ENCODE measurements at places on chromosomes 1 and 21.

GRCh38 chr1:19462781-19463503 lies 22.4 kb downstream of the CAPZB start:
- DNase-seq = peak; percentile 29

- DNase-seq = no peak
Measured at GRCh38 chr21:15445327-15445726, 284.5 kb upstream of the USP25 start.

- no peak for DNase-seq
Measured at GRCh38 chr1:187971851-187972250, 1143.1 kb downstream of the PLA2G4A start.

GRCh38 chr1:233326319-233326718 lies 1.2 kb upstream of the MAP3K21 start:
- no peak for DNase-seq

DNA sequence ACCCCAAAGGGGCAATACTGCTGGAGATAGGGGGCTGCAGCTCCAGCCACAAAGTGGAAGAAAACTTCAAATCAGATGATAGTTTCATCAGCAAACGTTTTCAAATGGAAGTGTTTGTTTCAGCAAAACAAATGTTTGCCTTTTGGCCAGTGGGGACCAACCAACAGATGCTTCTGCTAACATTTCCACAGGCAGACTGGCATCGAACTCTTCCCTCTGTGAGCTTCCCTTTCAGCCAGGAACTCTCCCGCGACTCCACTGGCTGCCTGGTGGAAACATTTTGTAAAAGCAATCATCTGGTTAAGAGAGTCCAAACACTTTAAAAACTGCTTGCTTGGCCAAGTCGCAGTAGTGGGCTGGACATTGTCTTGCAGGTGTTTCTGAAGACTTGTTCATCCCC lies 30.7 kb downstream of the CENPF start:
- no peak for DNase-seq

- DNase-seq = no peak
Measured at GRCh38 chr1:31954607-31955283, 16.6 kb upstream of the PTP4A2 start.

DNA sequence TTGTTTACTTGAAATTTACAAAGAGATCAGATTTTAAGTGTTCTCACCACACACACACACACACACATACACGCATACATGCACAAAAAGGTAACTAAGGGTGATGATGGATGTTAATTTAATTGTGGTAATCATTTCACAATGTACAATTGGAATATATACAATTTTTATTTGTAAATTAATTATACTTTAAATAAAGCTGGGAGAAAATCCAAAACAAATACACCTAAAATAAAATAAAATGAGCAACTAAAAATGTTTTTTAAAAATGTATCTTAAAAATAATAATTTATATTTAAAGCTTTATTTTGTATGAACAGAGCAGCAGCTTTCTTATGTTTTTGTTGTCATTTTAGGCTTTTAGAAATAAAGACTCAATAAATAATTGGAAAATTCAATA lies 8.2 kb upstream of the INSL5 start:
- no peak for DNase-seq

DNA sequence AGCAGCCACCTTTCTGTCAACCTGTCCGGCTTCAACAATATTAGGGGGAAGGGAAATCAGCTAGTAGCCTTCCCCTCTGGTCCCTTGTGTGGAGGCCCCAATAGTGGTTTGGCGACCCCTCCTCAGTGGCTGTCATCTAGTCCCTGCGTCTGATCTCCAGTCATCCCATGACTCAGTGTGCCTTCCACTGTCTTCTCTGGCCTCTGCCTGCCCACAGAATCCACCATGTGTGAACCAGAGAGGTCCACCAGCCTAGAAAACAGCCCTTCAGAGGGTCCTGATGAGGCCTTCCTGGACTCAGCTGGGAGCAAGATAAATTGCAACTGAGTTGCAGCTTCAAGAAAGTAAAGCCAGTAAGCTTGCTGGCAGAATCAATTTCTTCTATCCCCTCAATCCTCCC lies 3.8 kb upstream of the ATXN7L2 start:
- no peak for DNase-seq

DNA sequence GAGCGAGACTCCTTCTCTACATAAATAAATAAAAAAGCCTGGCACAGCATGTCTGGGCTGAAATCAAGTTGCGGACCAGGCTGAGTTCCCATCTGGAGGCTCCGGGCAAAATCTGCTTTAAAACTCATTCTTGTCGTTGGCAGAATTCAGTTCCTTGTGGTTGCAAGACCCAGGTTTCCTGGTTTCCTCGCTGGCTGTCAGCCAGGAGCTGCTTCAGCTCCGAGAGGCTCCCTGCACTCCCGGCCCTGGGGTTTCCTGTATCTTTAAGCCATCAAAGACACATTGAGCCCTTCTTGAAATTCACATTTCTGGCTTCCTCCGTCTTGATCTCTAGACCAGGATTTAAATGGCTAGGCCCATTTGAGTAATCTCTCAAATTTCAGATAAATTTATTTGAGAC lies 20.6 kb upstream of the SCCPDH start:
- DNase-seq = no peak

DNA sequence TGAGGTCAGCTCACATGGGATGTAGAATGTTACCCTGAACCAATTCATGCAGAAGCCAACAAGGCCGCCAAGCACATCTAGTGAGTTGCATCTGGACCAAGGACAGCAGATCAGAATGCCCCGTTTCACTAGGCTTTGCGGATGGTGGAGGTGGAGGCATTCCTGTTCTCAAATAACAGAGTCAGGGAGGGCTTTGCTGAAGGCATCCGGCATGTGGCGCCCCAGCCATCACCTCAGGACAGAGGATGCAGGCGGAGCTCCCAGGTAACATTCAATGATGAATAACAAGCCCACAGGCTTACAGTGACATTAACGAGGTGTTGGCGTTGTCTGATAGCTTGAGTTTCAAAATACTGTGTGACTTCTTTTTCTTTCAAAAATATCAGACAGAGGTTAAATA lies 476.2 kb downstream of the CAMTA1 start:
- DNase-seq = no peak

DNA sequence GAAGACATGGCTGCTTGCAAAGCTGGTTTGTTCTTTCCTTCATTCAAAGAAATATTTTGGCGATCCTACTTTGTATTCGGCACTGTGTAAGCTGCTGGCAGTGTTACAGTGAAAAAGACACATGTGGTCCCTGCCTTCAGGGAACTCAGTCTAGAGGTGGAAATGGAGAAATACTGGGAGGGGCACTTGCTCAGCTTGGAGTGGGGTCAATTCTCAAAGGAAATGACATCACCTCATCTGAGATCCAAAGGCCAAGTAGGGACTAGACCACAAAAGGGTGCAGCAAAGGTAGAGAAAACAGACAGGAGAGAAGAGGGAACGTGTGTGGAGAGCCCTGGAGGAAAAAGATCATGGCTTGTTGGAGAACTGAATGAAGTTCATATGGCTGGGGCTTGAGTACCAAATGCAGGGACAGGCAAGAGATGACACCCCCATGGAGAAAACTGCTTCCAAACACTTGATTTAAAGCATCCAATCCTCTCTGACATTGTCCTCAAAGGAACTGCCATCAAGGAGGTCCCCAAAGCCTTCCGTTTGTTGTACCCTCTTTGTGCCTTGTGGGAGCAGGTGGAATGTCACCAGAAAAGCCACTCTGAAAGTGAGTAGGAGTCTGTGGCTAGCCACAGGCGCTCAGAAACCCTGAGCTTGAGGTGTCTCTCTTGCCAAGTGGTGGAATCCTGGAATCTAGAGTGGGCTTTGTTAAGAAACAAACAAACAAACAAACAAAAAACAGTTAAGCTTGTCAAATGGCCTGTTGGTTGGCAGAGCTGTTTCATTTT lies 48.3 kb upstream of the TDRD10 start:
- no peak for DNase-seq

GRCh38 chr1:232853994-232854797 lies 49.0 kb downstream of the MAP10 start:
- DNase-seq = no peak
